Stimulated activated CD8-positive, alpha-beta memory T cell treated with anti-CD3 and anti-CD28 coated beads, Interleukin-15, amount 100 ng/mL, for 48 hours (primary cell): ENCODE measurements at places on chromosomes 16 and 17.

DNA sequence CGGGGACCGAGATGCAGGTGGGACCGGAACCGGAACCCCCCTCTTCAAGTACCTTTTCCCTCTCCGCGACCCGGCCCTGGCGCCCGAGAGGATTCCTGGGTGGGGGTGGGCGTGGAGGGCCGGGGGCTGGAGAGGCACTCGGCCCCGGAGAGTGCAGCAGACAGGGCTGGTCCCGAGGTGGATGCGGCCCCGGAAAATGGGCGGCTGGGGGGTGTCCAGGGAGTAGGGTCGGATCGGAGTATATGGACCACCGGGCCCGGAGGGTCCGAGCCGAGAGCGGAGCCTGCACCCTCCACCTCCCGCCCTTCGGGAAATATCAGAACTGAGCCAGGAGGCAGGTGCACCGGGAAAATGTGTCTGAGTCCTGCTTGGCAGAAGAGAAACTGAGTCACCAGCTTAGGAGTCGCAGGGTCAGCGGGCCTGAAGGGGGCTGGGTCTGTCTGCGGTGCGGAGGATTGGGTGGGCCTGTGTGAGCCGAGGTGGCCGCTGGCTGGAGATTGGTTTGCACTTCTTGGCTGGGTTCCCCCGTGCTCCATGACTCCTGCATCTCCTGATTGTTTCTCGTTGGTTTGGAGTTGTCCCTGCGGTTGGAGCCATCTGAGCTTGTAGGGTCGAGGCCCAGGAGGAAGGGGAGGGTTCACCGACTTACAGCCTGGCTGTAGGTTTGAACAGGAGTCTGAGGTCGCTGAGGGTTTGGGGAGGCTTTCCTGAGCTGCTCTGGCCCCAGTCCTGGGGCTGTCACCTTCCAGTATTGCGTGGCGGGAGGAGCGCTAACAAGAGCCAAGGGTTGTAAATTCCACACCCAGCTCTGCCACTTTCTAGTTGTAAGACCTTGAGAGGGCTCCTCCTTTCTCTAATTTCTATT lies 518 bp downstream of the SH2B1 start:
- DNase-seq, result no peak

- DNase-seq, result no peak
Measured at GRCh38 chr16:68779891-68780290, 42.8 kb downstream of the CDH1 start.

DNA sequence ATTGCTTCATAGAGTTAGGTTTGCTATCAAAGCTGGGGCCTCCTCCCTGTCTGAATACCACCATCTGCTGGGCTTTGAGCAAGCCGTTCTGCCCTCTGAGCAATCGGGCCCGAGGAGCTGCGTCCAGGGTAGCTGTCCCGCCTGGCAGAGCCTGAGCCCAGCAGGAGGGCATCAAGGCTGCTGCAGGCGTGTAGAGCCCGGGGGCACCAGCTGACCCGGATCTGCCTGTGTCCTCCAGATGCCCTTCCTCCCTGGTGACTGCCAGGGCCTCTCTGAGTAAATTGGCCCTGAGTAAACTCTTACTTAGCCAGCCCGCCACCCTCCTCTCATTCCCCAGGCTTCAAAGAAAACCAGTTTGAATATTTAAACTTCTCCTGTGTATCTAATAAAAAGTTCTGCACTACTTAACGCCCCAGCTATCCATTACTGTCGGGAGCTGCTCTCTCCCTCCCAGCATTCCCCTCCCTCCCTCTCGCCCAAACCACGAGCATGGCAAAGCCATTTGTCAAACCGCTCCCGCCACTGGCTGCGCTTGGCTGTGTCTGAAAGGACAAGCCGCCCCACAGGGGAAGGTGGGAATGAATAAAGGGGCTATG lies 16.4 kb downstream of the CDK5RAP3 start:
- no peak for DNase-seq

DNA sequence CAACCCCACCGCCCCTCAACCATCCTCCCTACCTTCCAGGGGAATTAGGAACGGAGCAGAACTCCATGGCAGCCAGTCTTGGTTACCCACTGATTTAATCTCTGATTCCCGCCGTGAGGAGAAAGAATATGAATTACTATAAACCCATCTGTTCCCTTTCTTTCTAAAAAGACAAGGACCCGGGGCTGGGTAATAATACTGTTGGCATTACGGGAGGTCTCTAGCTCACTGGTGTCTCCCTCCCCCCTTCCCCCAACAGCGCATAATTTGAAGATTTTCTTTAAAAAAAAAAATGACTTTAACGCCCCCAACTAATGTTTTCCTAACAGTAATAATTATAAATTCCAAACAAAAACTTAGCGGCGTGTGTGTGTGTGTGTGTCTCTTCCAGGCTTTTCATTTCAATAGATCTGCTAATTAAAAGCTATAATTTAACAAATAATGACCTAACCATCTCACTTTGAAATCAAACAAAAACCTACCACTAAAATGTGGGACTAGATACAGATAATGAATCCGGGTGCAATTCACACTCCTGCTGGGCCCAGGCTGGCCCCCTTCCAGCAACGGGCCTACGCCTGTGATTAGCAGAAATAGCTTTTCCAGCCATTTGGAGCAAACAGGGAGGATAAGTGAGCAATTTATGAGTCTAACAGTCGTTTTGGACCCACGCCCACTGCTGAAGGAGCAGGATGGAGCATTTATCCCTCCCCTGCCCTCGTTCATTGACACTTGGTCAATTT lies 18.2 kb upstream of the BHLHA9 start:
- no peak for DNase-seq

- DNase-seq, result no peak
Measured at GRCh38 chr17:41002814-41003213, 3.1 kb upstream of the KRTAP3-2 start.

GRCh38 chr16:87314990-87315420 lies 2.2 kb downstream of the C16orf95 start:
- DNase-seq, result no peak
